Trophoblast cell (in vitro differentiated cells and primary cell): ENCODE measurements at places on chromosomes 5 and 9.

DNA sequence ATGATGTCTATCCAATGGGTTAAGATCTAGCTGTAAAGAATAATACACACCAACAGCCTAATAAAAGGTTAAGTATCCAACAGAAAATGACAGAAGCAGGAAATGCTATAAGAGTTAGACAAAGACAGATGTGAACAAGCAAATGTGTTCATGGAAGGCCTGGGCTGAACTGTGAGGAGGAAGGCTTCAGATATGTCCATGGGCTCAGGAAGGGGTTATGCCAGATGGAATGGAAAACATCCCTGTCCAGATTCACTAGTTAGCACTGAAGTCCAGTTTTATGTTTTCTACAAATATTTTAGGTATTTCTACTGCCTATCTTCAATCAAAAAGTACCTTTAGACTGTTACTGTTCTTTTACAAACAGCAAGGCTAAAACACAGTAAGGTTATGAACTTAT lies 27.1 kb downstream of the ERAP1 start:
- H3K27me3 ChIP-seq: no peaks in the 10 kb centered on the region
- H3K4me3 ChIP-seq: no peak overlapping the region
- H3K27ac ChIP-seq: no peak overlapping the region
- peaks cover 23% of the 10 kb centered on the region for H3K36me3 ChIP-seq
- no peaks in the 10 kb centered on the region for H3K4me1 ChIP-seq

DNA sequence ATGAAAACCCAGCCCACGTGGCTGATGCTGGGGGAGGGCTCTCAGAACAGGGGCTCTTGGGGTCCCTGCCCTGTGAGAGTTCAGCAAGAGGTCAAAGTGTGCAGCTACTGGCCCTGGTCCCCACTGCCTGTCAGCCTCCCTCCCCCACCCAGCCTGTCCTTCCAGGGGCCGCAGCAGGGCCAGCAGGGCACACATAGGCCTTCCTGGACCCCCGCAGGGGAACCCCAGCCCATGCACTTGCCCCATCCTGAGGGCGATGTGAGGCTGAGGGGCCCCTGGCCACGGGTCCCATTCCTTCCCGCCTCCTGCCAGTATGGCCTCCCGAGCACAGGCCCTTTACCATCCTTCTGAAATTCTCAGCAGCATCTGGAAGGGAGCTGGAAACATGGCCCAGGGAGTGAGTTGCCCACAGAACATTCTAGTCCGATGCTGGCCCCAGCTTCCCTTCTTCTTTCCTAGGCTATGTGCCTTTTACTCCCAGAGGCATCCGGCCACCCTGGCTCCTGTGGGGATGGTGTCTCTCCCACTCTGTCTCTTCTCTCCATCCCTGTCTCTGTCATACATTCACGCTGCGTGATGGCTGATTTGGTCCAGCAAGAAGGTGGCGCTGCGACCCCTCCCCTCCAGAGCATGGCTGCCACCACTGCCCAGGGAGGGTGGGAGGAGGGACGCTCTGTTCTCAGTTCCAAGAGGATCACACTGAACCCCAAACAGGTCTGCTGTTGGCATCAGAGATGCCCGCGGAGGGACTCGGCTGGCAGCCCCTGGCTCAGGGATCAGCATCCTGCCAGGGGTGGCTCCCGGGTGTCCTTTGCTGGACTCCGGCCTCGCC lies 19.6 kb downstream of the MRPL36 start:
- H3K36me3 ChIP-seq: no peaks in the 10 kb centered on the region
- no peak for DNase-seq

GRCh38 chr9:116361547-116361946 lies 208.0 kb downstream of the PAPPA start:
- H3K36me3 ChIP-seq: peaks cover 12% of the 10 kb centered on the region
- H3K4me1 ChIP-seq: no peaks in the 10 kb centered on the region
- no peak for DNase-seq
- H3K27ac ChIP-seq: no peak overlapping the region
- H3K4me3 ChIP-seq: no peak overlapping the region
- H3K27me3 ChIP-seq: no peaks in the 10 kb centered on the region

- H3K4me1 ChIP-seq: no peaks in the 10 kb centered on the region
- H3K27ac ChIP-seq: no peak overlapping the region
- no peaks in the 10 kb centered on the region for H3K27me3 ChIP-seq
- no peak overlapping the region for H3K4me3 ChIP-seq
These were observed 47.5 kb upstream of the SLC1A1 start for GRCh38 chr9:4442806-4443205.

DNA sequence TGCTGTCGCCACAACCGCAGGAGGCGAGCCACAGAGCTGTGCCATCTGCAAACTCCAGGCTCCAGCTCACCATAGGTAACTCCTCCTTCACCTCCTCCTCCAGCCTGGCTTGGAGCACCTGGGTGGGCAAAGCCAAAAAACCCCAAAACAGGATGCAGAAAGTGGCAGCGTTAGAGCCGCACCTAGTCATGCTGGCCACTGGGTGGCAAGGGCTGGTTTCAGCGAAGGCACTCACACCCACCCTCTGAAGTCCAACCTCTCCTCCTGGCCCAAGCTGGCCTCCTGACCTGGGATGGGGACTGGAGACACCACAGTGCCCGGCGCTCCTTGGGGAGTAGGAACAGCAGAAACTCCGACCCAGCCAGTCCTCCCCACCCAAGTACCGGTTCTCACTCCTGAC lies 28.7 kb upstream of the ZNF354B start:
- H3K27me3 ChIP-seq: no peaks in the 10 kb centered on the region
- no peaks in the 10 kb centered on the region for H3K4me1 ChIP-seq

GRCh38 chr5:68436686-68437520 lies 221.3 kb downstream of the PIK3R1 start:
- H3K4me1 ChIP-seq: peaks cover 23% of the 10 kb centered on the region
- no peaks in the 10 kb centered on the region for H3K36me3 ChIP-seq
- H3K27ac ChIP-seq: peak overlapping the region; percentile 88
- DNase-seq: peak; percentile 5
- no peak overlapping the region for H3K4me3 ChIP-seq
